ENCODE measurements at places on chromosomes 5 and 9. TPM values are rescaled to one million over a fixed set of nuclear protein-coding genes. Genes with fewer than 3 reads are reported as not detected.

DNA sequence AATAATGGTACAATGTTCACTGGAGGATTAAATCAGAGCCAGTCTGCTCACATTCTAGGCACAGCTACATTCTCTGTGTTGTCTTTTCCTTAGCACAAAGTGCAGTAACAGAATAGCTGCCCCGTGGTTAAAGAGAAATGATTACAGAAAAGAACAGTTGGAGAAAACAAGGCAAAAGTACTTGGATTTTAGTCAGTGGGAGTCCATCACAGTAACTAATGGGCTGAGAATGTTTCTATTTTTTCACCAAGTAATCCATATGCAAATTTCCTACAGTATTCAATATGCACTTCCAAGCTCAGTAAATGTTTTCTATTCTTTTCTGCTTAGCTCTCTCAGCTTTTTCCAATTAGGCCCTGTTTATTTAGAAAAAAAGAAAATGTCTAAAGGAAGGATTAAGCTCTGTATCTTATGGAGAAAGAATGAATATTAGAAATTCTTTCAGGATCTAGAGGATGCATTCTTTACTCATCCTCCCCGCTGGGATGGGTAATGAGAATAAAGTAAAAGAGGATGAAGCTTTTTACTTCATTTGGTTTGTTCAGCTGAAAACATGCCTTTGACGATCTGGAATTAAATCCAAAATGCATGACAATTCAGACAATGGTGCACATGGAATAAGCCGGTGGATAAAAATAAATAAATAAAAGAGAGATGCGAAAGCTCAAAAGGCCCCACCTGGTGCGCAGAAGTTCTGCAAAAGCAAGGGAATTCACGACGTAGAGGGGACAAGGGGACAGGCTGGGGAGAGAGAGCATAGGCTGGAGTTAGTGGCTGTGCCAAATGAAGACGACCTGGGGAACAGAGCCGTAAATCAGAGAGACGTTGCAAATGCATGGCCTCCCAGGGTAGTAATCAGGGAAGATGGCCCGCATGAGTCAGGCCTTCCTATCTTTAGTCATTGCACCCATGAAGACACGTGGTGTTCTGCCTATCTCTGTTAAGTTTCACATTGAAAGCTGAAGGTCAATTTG is 345.2 kb downstream of the GLIS3 start:
- DNase-seq: no peak

- DNase-seq: no peak
Measured at GRCh38 chr9:136354592-136355085, 8.9 kb downstream of the DNLZ start.

DNA sequence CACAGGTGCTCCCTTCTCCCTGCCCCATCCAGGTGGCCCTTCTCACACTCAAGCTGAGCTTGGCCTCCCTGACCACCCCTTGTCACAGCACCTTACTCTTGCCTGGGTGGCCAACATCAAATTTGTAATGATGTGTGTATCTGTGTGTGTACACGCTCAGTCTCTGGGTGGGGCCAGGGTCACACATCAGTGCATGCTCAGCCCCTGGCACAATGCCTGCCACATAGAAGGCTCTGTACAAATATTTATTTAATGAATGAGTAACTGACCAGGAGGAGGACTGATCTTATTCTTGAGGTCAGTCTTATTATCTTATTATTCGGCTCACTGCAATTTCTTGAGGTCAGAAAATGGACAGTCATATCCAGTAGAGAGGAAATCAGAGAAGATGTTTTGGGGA is 41.3 kb upstream of the HAND1 start:
- no peak for DNase-seq

- no peak for DNase-seq
Measured at GRCh38 chr9:127066060-127066850, 56.2 kb downstream of the ANGPTL2 start.

DNA sequence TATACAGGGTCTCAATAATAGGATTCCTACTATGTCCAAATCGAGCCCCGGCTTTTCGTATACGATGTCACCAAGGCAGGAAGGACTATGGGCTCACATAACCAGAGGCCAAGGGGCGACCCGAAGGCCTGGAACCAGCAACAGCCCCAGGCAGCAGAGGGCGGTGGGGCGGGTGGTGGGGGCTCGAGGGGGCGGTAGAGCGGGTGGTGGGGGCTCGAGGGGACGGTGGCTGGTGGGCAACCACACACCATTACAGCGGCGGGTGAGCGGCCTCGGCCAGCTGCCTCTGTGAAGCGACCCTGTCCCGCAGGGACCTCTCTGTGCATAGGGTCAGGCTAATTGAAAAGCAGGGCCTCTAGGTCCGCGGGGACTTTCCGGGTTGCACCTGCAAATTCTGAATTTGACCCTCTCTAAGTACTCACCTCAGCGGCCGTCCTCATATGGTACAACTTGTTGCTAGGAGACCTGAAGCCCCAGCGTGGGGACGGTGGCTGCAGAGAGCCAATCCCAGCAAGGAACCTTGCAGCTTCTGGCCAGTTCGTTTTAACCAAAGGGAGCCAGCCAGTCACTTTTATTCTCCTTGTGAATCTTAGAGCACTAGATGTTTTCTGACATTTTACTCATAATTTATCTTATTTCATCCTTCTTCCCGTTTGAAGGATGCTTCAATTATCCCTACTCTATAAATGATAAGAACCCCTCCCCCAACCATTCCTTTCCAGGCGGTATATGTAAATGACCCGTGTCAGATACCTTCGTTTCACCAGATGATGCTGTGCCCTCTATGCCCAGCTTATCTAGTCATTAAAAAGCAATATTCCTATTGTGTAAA is at the start of gene NME5:
TSS of gene NME5 (minus strand) at position 480 of the 832 bp plus-strand sequence. CDS start 648 bp downstream, outside the sequence.
- DNase-seq: peak; percentile 74

DNA sequence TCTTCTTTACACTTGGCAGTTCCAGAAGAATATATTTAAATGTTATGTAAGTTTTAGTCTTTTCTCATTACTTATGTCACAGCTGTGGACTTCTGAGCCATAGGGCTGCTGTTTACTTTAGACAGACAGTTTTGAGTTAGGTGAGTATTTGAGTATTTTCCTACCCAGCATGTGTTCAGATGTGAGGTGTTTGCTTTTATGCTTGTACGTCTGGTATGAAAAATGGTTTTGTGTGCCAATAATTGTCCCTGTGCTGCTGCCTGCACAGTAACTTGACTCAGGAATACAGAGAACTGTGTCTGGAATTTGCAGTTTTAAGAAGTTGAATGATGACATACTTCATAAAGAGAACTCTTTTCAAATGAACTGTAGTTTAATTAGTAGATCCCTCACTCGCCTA is 20.8 kb downstream of the MEGF10 start:
- DNase-seq: no peak

GRCh38 chr9:76419782-76420380 is 25.7 kb upstream of the RFK start:
- no peak for DNase-seq

GRCh38 chr5:156922207-156922792 is 40.7 kb downstream of the TIMD4 start:
- DNase-seq: no peak

GRCh38 chr5:172438319-172438668 is 16.0 kb downstream of the SH3PXD2B start:
- DNase-seq: no peak

DNA sequence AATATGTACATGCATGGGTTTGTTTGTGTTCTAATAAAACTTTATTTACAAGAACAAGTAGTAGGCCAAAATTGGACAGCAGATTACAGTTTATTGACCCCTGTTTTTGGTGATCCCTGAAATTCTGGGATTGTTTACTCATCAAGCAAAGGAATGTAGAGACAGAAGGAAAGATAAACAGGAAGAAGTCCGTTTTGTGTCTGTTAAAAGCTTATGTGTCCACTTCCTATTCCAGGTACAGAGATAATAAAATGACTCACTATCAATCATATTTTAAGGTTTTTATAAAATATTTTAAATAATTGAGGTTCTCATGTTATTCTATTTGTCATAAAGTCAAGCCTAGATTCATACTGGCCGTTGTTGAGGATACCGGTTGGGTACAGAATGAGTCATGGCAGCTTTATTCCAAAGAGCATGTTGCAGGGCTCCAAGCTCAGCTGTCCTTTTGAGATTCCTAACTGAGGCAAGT is 214.9 kb upstream of the DAB2 start:
- no peak for DNase-seq

- no peak for DNase-seq
Measured at GRCh38 chr9:93818827-93819472, 136.2 kb downstream of the BARX1 start.

GRCh38 chr5:78985725-78986223 is 664 bp upstream of the ARSB start:
- DNase-seq: no peak

DNA sequence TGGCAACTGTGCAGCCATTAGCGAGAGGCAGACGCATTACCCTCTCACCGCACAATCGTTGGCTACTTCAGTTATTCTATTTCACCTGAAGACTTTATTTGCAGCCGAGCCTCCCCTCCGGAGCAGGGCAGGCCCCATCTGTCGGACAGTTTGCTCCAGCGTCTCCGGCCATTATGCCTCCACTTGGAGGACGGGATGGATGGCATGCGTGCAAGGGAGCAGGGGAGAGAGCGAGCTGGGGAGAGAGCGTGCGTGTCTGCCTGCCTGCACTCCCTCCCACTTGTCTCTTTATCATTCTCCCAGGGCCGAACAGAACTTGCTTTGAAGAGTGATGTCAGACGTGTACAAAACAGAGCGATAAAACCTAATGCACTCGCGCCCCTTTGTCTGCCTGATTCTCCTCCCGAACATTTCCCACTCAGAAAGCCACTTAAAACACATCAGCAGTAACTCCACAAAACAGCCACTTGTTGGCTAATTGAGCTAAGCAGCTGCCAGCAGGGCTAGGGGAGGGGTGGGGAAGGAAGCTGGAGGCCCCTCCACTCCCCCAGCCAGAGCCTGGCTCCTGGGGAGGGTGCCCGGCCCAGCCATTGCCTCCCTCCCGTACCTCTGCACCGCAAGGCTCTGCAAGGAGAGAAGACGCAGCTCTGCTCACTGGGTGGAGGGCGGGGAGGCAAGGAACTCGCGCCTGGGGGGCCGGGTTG is 43.4 kb upstream of the FUBP3 start:
- DNase-seq: no peak

- DNase-seq: no peak
Measured at GRCh38 chr9:74036549-74037231, 460.4 kb upstream of the RORB start.

DNA sequence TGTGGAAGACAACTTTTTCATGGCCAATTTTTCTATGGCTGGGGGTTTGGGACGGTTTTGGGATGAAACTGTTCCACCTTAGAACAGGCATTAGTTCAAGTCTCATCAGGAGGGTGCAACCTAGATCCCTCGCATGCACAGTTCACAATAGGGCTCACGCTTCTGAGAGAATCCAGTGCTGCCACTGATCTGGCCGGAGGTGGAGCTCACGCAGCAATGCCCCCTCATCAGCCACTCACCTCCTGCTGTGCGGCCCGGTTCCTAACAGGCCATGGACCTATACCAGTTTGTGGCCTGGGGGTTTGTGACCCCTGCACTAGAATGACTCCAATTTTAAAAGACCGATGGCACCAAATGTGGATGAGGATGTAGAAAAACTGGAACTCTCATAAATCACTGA is 127.2 kb upstream of the IER5L start:
- peak; percentile 39 for DNase-seq

DNA sequence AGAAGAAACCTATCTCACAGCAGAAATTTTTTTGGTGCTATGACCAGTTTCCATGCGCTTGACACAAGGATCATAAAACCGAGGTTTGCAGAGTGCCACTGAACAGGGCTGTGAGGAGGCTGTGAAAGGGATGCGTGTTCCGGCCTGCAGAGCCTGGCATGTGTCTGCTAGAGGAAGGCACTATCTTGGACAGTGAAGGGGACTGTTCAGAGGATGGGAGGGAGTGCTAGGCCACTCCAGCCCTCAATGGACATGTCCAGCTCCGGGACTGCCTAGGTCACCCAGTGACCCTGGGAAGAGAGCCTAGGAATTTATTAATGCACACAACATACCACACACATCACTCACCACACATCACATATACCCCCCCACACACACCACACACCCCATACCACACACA is 275.9 kb downstream of the GADD45G start:
- DNase-seq: no peak

DNA sequence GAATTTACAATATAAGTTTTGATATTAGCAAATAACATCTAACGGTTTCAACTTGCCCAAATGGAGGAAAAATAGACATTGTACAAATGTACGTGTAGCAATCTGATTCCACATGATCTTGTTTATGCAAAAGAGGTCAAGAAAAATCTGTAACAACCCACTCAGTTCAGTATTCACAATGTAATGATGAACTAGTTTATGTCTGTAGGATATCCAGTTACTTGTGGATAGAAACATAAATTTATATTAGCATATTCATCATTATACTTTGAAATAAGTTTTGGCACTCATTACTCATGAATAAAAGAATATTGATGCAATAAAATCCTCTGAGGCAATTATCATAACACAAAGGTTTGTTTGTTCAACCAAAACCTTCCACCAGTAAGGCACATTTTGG is 28.1 kb downstream of the PLK2 start:
- no peak for DNase-seq

- no peak for DNase-seq
Measured at GRCh38 chr5:128973244-128973643, 8.0 kb downstream of the SLC27A6 start.

- DNase-seq: no peak
Measured at GRCh38 chr9:77420641-77421040, 227.5 kb downstream of the GNA14 start.

DNA sequence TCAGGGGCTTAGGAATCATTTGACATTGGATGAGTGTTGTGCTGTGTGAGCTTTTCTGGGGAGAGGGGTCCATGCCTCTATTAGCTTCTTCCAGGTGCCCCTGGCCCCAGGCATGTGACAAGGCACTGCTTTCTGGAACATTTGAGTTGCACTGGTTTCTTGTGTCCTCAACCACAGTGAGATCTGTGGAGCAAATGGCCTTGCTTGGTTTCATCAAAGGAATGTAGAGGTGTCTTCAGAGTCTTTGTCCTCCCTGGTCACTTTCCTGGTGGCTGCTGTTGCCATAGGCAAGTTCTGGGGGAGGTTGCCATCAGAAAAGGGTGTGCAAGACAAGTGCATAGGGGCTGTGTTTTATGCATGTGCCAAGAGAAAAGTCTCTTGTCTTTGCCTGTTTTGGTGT is 157.5 kb downstream of the MACROH2A1 start:
- DNase-seq: peak; percentile 24

DNA sequence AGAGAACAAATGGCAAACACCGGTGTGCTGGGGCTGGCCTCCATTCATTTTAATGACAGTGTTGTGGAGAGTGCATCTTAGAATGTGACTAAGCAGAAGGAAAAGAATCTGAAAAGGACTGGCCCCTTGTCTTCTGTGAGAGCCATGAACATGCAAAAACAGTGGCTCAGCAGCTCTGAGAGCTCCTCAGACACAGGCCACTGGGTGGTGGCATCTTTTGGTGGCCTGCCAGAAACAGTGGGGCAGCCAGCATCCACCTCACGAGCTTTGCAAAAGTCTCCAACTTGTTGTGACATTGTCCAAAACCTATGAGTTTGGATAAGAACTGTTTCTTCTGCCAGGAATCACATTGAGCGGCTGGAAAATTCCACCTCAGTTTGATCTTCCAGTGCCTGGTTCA is 233.4 kb downstream of the NR3C1 start:
- no peak for DNase-seq

Gene SPINK13
- total RNA-seq: not detected

Gene LOX
- total RNA-seq: 6.5 TPM

Gene HSPB3
- 0.68 TPM for total RNA-seq

Gene ADRB2
- 5.7 TPM for total RNA-seq

Gene ANKRD18A
- total RNA-seq: 16.6 TPM

Gene GABBR2
- total RNA-seq: 12.2 TPM

Gene PRLR
- 6.2 TPM for total RNA-seq

Gene RMND5B
- total RNA-seq: 43.7 TPM

Gene CBY3
- not detected for total RNA-seq

Gene FGF18
- total RNA-seq: 0.81 TPM

Gene ADAMTS12
- 1.7 TPM for total RNA-seq

Gene TPPP
- total RNA-seq: 7.5 TPM

Gene IGIP
- 15.9 TPM for total RNA-seq

Gene INSYN2B
- not detected for total RNA-seq
